Activated CD4-positive, alpha-beta memory T cell treated with anti-CD3 and anti-CD28 coated beads for 36 hours (primary cell): ENCODE measurements at places on chromosomes 6 and 20.

GRCh38 chr20:56360908-56361205, 2.1 kb downstream of the FAM210B start:
- DNase-seq, result no peak

DNA sequence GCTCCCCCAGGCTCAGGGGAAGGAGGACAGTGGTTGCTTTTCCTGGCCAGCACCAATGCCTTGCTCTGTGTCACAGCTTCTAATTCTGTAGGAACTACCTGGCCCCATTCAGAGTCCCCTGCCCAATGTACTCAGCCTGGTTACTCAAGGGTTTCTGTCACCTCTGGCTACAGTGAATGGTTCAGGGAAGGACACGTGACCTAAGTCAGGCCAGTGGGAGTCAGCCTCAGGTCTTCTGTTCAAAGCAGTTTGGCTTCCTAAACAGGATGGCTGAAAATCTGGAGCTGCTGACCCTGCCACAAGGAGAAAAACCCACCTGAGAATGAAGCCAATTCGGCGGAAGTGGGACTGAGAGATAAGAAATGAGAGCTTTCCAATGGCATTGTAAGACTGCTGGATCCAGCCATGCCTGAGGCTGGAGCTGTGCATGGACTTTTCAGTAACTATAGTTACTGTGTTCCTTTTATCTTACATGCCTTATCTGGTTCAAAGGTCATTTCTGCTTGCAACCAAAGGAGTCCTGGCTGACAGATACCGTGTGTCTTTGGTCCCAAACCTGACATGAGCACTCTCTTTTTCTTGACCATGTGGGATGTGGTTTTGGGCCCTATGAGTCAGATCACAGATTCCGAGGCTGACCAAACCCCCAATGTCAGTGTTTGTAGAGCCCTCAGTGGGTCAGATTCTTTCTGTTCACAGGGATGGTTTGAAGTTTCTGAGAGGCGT, 104.3 kb downstream of the SULF2 start:
- DNase-seq, result no peak

DNA sequence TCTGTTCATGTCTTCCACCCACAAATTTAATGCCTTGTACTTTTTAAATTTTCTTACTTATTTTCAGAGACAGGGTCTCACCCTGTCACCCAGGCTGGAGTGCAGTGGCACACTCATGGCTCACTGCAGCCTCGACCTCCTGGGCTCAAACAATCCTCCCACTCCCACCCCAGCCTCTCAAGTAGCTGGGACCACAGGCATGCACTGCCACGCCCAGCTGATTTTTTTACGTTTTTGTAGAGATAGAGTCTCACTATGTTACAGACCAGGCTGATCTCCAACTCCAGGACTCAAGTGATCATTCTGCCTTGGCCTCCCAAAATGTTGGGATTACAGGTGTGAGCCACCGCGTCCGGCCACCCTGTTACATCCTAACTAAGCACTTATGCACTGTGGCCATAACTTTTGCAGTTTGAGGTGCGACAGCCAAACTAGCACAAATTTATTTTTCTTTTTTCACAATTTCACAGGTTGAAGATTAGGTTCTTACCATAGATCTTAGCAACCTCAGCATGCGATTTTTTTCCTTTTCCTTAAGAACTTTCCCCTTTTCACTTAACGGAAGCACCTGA, 92.1 kb downstream of the EPB41L2 start:
- DNase-seq, result no peak

DNA sequence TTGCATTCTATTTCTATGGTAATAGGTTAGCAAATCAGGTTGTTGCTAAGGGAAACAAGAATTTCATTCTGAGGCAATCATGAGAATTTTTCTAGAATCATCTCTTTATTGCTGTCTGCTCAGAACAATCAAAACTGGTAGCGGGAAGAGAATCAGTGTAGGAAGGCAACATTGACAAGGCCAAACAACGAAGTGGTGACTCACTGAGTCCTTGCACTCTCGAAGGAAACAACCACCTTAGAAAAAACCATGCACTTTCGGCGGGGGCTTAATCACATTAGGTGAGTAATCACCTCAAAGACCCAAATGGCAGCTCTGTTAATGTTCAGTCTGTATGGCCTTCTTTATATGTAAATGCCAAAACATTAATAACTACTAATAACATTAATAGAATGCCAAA, 78.8 kb upstream of the MAP7 start:
- no peak for DNase-seq
